ENCODE measurements at places on chromosomes 1 and 21.

DNA sequence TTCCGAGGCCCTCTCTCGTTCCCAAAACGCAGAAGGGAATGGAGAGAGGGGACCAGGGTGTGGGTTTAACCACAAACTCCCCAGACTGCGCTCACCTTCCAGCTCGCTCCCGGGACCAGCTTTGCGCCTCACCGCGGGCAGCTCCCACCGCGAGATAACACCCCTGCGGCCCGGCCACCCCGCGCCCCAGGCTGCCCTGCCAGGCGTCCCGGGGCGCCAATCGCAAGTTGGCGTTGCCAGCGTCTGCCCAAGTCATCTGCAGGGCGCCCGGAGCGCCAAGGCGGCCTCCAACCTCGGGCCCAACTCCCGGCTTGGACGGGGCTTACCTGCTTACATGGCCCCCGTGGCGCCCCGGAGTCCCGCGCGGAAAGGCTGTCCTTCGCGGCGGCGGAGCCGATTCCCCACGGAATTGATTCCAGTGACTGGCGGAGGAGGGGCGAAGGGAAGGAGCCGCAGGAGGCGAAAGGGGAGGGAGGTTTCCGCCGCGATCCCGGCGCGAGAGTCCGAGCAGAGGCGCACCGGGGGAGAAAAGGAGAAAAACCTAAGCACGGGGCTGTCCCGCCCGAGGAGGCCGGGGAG lies 456 bp downstream of the PTPN14 start:
- peak; percentile 53 for DNase-seq

GRCh38 chr1:178947677-178947981 lies 76.8 kb upstream of the ANGPTL1 start:
- peak; percentile 3 for DNase-seq

- no peak for DNase-seq
Measured at GRCh38 chr1:44857446-44857845, 14.4 kb upstream of the PTCH2 start.

DNA sequence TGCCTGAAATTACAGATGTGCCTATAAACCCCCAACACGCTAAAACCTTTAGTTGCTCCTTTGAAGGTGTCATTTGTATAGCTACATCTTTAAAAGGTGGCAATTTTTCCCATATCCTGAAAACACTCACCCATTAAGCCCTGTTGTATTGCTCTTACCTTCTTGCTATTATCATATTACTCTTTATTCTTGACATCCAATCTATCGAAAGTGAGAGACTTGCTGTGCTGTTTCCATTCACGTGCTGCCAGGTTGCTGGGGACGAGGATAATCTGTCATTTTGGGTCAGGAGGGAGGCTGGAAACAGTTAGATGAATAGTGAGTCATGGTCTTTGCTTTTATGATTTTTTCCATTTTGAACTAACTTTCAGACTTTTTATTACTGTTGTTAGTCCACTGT lies 213.0 kb upstream of the PRMT6 start:
- DNase-seq: no peak

GRCh38 chr1:113226148-113226547 lies 153.2 kb downstream of the LRIG2 start:
- no peak for DNase-seq

- DNase-seq: peak; percentile 81
Measured at GRCh38 chr1:63322944-63323864, 837 bp downstream of the FOXD3 start.

DNA sequence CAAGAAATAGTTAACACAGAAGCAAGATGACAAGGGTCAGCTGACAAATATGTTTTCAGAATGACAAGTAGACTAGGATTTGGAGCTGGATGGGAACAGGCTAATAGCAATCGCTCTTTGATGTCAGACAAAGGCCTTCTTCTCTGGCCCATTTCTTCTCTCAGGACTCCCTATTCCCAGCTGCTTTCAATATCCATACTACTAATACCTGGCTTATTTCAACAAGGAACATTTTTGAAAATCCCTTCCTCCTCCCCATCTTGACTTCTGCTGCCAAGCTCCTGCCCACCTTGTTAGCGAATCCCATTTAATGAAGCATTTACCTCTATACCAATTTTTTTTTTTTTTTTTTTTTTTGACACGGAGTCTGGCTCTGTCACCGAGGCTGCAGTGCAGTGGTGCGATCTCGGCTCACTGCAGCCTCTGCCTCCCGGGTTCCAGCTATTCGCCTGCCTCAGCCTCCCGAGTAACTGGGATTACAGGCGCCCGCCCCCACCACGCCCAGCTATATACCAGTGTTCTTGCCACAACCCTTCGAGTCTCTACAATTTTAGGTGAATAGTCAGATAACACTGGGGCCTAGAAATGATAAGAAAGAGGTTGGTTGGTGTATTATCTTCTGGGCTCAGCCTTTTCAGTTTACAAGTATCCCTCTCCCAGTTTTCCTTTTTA lies 68.4 kb downstream of the MACF1 start:
- DNase-seq: no peak

GRCh38 chr1:216528816-216529215 lies 105.6 kb upstream of the USH2A start:
- DNase-seq: no peak

DNA sequence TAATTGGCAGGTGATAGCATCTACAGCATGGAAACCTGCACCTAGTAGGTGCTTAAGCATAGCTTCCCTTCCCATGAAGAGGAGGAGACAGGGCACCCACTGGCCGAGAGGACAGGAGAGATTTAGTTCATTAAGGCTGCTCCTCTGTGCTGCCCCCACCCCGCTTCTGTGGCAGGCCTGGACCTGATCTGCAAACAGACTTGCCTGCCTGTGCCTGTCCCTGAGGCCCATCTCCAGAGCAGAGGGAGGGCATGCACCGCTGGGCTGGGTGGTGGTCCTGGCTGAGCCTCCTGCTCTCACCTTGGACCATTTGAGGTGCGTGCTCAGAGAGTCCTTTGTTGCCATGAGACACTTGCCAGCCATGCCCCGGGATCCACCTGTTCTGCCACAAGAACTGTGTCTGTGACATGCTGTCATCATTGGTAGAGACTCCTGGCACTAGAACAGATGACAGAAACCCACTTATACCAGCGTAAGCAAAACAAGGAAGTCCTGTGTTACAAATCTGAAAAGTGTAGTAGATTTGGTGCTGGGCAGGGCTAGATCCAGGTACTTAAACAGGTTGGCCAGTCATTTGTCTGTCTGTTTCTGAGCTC lies 55.6 kb downstream of the PTPRF start:
- no peak for DNase-seq

- no peak for DNase-seq
Measured at GRCh38 chr21:15408089-15408488, 321.7 kb upstream of the USP25 start.

GRCh38 chr1:96596226-96596922 lies 125.2 kb upstream of the PTBP2 start:
- DNase-seq: no peak

- no peak for DNase-seq
Measured at GRCh38 chr1:187051618-187052232, 223.0 kb downstream of the PLA2G4A start.

DNA sequence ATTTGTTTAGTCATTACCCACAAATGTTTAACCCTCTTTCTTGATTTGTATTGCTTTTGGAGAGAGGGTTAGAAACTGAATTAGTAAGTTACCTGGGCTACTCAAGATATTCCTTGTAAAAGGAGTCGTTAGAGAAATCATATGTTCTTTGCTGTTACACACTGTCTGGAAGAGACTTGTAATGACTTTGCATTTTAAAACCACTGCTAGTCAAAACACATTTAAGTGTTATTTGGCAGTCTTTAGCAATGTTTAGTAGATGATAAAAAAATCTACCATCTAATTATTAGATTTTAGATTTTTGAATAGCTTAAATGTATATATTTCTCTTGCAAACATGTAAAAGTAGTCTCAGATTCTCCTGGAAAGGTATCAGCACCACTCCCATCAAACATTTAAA lies 6.6 kb downstream of the OSBPL9 start:
- no peak for DNase-seq

- DNase-seq: no peak
Measured at GRCh38 chr21:38293765-38294164, 37.0 kb downstream of the KCNJ15 start.

DNA sequence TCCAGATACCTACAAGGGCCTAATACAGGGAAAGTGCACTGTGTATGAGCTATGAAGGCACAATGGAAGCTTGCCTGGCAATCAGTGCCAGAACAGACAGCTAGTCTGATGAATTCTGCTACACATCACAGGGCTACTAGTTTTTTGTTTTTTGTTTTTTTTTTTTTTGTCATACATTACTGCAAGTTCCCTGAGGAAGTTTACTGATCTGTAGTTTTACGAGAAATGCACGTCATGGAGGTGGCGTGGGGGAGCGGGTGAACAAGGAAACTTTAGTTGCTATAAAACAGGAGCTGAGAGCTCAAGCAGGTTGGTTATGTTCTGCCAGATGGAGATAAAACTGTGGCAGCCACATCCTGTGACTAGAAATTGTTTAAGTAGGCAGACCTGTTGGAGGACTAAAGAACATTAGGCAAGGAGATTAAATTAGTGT lies 17.7 kb downstream of the PTPRC start:
- DNase-seq: peak; percentile 80

DNA sequence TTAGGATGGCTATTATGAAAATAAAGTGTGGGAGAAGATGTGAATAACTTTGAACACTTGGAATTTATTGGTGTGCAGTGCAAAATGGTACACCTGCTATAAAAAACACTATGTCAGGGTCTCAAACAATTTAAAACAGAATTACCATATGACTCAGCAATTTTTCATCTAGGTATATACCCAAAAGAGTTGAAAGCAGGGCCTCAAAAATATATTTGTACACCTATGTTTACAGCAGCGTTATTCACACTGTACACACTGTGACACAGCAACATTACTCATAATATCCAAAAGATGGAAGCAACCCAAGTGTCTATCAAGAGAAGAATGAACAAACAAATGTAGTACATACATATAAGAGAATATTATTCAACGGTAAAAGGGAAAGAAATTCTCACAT lies 75.8 kb downstream of the SPATA6 start:
- no peak for DNase-seq

GRCh38 chr21:24042687-24043086 lies 1564.6 kb downstream of the MRPL39 start:
- DNase-seq: no peak

GRCh38 chr1:40477678-40478053 lies 576 bp downstream of the ZFP69 start:
- peak; percentile 72 for DNase-seq

DNA sequence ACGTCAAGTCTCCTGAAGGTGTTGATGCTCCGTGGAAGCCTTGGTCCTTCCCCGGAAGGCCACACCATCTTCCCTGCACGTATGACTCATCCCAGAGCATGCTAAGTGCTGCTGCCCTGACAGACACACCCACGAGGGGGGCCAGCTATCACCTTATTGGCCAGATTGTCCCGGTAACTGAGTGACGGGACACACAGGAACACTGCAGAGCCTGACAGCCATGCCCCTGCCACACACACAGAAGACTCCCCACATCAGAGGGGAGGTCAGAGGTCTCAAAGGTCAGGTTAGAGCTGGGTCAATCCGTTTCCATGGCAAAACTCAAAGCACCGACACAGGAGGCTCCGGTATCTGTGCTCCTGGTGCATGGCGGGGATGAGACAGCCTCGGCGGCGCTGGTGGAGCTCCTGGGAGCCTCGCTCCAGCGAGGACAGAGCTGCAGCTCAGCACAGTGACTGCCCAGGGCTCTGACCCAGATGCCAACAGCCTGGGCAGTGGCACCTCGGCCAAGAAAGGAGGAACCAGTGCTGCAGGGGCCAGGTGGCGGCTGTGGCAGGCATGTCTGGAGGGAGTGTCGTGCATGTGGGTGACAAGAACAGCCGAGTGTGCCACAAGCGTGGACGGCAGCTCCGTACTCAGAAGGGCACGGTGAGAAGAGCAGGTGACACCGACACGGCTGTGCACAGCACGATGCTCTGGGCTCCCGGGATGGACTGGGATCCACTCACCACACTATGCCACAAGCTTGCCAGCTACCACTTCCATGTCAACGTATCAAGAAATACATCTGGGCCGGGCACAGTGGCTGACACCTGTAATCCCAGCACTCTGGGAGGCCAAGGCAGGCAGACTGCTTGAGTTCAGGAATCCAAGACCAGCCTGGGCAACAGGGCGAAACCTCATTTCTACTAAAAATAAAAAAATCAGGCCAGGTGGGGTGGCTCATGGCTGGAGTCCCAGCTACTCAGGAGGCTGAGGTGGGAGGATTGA lies 14.8 kb upstream of the TMEM240 start:
- DNase-seq: no peak

- no peak for DNase-seq
Measured at GRCh38 chr1:244231193-244231571, 180.1 kb downstream of the ZBTB18 start.

GRCh38 chr1:211331011-211331709 lies 4.5 kb downstream of the TRAF5 start:
- no peak for DNase-seq

DNA sequence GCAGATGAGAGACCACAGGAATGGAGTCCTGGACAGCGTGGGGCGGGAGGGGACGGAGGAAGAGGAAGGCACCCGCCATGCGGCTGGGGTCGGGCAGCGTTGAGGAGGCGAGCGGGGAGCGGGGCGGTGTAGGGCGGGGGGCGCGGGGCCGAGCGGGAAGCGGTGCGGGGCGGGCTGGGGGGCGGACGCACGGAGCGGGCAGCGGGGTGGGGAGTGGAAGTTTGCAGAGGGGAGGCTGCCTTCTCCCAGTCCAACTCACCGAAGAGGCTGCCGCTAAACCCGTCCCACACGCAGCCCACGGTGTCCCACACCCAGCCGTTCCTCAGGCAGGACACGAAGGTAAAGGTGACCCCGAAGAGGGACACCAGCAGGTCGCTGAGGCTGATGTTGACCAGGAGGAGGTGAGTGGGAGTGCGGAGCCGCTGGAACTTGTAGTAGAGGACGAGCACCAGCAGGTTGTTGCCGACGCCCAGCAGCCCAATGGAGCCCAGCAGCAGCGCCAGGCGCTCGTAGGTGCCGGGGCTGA lies 483 bp downstream of the CHML start:
- peak; percentile 86 for DNase-seq

- no peak for DNase-seq
Measured at GRCh38 chr1:229859026-229859425, 208.0 kb upstream of the GALNT2 start.

DNA sequence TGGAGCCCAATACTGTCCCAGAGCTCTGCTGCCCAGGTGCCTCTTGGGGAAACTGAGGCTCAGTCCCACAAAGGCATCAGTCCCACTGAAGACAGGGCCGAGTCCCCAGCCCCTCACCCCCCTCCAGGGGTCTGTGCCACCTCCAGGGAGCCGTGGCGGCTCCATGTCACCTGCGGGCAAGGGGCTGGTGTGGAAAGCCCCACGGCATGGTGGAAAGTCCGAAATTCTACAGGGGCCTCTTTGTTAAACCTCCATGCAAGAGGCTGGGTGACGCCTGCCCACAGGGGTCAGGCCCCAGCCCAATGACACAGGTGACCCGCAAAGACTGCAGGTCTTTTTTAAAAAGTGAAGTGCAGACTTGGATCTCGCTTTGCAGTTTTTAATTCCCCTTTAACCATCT lies 3.3 kb upstream of the AIRE start:
- DNase-seq: no peak

DNA sequence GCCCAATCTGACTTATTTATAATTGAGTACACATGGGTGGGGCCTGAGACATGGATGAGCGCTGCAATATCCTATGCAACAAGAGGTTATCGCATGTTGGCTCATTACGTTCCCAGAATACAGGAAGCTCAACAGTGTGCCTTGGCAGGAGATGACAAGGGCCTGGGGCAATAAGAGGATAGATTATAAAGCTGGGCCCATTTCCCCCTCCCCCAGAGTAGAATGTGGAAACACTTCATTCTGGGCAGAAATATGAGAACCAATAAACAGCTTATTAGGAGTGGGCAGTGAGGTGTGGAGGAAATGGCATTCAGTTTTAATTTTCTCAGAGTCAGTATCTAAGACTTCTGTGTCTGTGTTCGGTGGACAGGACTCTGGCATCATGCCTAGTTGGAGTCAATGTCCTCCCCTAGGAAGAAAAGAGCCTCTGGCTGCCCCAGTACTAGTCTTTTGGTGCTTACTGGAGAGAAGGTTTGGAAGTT lies 92.8 kb downstream of the PIK3R3 start:
- no peak for DNase-seq
